ENCODE measurements at places on chromosomes 2 and 18.

GRCh38 chr2:129375632-129376425, 603.6 kb upstream of the RAB6C start:
- DNase-seq = no peak

GRCh38 chr2:10253596-10254372, 48.9 kb upstream of the HPCAL1 start:
- no peak for DNase-seq

DNA sequence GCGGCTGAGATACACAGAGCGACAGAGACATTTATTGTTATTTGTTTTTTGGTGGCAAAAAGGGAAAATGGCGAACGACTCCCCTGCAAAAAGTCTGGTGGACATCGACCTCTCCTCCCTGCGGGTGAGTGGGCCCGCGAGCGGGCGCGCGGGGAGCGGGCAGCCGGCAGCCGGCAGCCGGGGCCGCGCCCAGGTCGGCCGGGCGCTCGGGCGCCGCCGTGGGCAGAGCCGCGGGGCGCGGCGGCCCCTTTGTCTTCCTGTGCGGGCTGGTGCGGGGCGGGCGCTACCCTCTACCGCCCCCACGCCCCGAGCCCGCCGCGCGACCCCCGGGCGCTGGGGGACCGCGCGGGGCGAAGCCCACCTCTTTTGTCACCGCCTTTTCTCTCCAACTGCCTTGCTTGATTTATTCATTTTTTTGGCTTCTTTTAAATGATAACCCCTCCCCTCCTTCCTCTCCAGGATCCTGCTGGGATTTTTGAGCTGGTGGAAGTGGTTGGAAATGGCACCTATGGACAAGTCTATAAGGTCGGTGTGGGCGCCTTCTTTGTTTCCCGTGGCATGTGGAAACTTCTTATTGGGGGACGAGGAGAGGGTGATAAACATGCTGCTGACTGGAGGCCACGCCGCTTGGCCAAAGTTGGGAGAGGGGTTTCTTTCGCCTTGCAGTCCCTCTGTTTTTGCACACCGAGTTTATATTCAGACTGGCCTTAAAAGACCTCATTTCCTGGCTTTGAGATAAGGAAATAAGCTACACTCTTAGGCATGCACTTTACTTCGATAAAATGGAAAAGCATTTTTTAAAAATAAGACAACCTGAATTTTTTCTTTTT, 722 bp downstream of the MAP4K4 start:
- no peak for DNase-seq

- no peak for DNase-seq
Measured at GRCh38 chr2:164826293-164827243, 15.1 kb downstream of the COBLL1 start.

DNA sequence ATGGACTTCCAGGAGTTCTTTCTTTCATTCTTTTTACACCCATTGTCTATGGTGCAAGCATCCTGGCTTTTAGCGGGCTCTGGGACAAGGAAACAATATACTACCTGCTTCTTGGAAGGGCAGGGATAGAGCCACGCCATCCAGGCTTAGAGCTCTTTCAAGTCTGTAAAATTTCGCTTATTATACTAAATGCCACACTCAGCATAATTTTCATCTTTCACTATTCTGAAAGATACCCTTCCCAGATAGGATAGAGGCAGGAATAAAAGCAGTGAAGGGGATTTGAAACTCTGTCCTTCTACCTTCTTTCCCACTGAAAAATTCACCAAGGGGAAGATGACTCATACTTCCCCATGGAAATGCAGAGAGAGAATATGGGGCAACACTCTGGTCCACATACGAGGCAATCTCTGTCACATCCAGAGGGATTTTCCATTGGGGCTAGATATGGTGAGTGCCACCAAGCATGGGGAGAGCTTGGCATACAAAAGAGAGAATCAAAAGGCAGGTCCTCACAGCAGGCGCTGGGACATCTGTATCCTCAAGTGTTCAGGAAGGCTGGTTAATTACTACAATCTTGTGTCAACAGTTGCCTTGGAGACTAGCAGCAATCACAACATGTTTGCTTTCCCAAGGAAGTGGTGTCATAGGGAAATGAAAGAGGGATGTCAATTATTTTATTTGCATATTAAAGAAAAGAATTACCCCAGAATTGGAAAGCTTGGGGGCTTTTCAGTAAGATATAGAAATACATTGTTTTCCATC, 127.6 kb downstream of the TDRD15 start:
- no peak for DNase-seq

DNA sequence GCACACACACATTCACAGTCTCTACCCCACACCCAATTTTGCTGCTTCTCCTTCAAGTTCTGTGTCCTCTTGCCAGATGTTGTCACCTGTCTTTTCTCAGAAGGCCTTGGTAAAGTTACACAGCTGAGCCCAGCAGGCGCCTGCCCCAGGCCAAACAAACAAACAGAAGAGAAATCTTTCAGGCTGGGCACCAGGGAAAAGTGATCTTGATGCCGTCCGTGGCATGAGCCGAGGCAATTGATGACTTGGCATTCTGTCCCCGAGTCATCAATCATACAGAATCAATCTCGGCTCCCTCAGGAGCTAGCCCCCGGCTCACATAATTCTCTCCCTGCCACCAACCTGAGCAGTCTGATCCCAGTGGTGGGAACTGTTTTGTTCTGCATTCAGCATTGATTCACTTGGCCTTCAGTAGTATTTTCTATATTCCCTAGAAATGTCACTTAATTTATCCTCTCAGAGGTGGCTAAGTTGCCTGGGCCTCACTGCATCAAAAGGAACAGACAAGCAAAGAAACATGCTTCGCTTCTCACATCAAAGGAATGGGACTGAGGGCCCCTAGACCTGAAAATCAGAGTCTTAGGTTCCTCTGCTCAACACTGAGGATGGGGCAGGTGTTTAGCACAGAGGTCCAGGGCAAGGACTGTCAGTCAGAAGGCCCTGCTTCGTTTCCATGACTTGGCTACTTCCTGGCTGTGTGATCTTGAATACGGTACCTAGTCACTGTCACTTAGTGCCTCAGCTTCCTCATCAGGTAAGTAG, 278.8 kb upstream of the CELF4 start:
- DNase-seq = no peak

- no peak for DNase-seq
Measured at GRCh38 chr2:80365762-80366161, 61.2 kb upstream of the LRRTM1 start.

GRCh38 chr2:130798472-130799218, 38.1 kb upstream of the ARHGEF4 start:
- no peak for DNase-seq

DNA sequence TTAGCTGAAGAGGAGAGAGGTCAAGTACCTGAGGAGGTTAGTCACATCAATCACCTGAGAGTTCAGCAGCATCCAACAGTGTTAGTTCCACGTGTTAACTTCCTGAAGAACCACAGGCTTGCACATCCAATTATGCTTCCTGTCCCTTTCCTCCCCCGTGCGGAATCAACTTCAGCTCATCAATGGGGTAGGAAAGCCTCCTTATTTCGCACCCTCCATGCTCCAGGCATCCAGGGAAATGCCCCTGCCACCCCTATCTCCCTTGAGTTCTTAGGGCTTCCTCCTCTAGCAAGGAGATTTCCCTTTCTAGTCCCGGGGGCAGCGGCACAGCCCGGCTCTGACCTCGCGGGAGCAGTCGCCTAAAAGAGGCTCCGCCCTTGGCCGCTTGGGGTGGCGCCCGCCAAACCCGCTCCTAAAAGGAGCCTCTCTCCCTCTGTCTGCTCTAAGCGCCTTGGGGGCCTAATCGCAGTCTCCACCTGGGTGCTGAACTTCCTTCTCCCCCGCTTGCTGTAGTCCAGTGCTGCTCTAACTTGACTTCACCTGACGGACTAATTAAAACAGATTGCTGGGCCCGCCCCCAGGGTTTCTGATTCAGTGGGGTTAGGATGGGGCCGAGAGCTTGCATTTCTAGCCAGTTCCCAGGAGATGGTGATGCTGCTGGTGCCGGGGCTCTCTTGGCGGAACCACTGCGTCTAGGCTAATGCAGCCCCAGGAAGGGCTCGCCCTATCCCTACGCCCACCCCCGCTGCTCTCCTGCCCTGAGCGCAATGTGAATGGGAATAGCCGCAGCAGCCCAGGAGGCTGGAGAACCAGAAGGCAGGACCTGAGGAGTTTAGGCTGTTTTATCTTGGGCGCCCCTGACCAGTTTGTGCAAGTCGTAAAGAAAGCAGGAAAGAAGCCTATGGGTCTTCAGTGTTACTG, 3.4 kb upstream of the TET3 start:
- DNase-seq = peak; percentile 27

DNA sequence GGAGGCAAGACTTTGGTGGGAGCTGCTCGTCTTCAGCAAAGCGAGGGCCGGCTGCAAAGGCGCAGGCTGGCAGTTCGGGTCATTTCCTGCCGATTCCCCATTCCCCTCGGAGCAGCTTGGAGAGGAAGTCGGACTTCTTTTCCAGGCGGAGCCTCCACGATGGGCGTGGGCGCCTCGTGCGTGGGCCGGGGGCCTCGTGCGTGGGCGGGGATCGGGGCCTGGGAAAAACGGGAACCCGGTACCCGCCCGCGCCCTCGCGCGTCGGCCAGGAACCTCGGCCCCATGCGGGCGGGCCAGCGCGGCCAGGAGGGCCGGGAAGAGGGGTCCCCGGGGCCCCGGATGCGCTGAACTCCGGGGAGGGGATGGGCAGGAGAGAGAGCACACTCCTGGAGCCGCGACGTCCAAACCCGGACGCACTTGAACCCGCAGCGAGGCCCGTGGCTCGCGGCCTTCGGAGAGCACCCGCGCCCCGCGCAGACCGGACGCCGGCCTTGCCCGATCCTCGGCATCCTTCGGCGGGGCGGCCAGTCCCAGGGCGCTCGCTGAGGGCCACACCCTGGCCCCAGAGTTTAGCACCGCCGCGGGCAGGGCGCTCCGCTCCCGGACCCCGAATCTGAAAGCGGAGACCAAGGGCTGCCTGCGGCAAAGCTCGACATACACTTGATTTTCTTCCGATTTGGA, 368.4 kb downstream of the MTX2 start:
- DNase-seq = no peak

GRCh38 chr2:177900082-177900481, 172.5 kb downstream of the PDE11A start:
- DNase-seq = no peak

- DNase-seq = no peak
Measured at GRCh38 chr2:19408592-19408991, 50.2 kb upstream of the OSR1 start.

DNA sequence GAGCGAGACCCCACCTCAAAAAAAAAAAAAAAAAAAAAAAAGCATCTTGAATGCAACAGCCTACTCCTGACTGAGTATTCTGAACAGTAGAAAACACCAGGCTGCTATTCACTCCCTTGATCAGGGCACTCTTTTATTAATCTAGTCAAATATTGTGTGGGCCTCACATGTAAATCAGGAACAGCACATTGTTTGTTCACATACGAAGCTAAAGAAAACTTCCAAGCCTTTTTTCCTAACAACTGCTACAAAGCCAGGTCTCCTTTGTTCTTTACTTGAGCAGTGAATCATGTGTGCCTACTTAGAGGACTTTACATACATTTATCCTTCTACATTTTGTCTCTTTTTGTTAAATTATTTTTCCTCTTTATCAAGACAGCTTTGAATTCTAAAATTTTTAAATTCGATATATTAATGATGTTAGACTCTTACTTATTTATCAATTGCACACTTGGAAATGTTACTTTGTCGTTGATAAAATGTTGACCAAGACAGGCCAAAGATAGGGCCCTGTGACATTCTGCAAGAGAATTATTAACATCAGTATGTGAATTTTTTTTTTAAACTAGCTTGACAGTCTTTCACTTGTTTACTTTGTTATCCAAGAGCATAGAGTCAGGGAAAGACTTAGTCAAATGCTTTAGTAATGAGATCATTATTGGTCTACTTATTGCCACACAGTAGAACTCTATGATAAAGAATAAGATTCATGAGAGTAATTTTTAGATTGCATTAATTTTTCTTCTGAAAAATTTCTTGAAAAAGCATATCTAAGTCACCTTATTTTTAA, 13.2 kb downstream of the SPATS2L start:
- no peak for DNase-seq

GRCh38 chr2:43774617-43775016, 778 bp downstream of the DYNC2LI1 start:
- no peak for DNase-seq

- DNase-seq = no peak
Measured at GRCh38 chr2:127047054-127047453, 59.9 kb downstream of the BIN1 start.

DNA sequence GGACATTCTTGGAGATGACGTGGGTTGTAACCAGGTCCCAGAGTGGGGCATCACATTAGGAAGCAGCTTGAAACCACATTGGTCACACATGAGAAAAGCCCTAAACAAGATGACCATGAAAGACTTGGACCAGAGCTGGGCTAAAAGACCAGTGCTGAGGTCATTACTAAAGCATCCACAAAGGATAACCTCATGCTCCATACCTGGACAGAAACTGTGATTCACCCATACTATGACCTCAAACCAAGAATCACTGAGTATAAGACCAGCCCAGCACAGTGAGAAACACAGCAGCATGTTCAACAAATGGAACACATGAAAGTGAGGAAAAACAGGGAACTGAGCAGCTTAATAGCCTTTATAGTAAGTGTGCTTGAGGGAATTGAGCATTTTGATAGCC, 635.5 kb upstream of the NETO1 start:
- no peak for DNase-seq

DNA sequence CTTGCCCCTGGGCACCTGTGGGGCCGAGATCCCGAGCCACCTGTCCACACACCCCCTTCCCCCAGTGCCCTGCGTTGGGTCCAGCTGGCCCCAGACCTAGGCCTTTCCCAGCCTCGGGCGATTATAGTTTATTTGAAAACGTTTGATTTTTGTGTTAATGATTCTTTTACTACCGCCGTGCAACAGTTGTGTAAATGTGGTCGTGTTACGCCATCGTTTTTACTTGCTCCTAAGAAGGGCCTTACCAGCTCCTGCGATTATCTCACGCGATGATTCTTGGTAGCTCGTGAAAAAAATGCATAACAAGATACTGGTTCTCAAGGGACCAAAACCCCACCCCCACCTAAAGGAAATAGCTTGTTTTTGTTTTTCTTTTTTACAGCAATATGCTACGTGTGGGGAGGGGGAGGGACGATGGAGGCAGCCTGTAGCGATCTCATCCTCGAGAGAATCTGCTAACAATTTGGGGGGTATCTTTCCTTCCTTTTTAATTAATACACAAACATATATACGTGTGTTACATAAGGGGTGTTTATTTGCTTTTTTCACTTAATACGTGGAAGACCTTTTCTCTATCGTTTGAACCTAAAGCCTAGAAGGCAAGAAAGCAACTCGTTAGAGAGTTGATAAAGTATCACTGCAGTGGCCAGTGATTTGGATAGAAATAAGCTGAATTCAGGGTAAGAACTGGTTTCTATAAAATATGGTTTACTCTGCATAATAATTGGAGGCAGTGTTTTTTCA, 1.0 kb downstream of the ZDBF2 start:
- peak; percentile 3 for DNase-seq

- DNase-seq = peak; percentile 59
Measured at GRCh38 chr2:20617892-20618467, 32.9 kb downstream of the HS1BP3 start.

GRCh38 chr18:32177530-32177929, 12.3 kb upstream of the MEP1B start:
- no peak for DNase-seq

GRCh38 chr18:50805732-50806131, 14.1 kb downstream of the MRO start:
- DNase-seq = peak; percentile 16
